ENCODE measurements at places on chromosomes 1 and 21. TPM values are rescaled to one million over a fixed set of nuclear protein-coding genes. Genes with fewer than 3 reads are reported as not detected.

- H3K4me3 ChIP-seq: no peak overlapping the region
- no peak for DNase-seq
- no peaks in the 10 kb centered on the region for H3K4me1 ChIP-seq
- no peaks in the 10 kb centered on the region for H3K27me3 ChIP-seq
- H3K27ac ChIP-seq: no peak overlapping the region
- no peaks in the 10 kb centered on the region for H3K36me3 ChIP-seq
Observed at GRCh38 chr1:222104694-222105392, 363.0 kb upstream of the DUSP10 start.

DNA sequence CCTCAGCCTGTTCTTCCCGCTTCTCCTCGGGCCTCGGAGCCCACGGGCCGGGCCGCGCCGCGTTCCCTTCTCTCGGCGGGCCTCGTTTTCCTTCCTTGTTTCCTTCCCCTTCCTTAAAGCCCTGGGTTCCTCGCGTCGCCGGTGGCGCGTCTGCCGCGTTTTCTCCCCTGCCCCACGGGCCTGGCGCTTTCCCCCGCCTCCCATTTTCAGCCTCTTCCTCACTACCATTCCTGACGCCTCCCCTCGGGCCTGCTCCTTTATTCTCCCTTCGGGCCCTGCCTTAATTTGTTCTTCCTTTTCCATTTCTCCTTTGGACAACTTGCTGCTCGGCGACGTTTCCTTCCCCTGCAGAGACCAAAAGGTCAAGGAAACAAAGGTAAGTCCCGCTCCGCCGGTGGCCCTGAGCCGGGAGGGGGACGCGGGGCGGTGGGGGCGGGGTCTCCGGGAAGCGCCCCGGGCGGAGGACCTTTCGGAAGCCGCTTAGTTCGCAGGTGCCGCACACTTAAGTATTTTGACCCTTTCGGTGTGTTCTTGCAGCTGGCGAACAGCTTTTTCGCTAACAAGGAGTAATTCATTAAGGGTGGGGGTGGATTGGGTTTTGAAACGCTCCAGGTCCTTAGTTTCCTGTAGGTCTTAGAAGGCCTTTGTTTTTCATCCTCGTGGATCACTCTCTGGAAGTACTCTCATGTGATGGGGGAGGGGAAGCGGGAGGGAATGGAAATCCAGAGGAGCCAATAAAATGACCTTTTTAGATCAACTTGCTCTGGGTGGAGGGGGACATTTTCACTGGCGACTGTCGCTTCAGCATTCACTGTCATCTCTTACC lies 780 bp downstream of the YTHDF2 start:
- peak; percentile 67 for DNase-seq
- H3K4me1 ChIP-seq: peaks cover 12% of the 10 kb centered on the region
- peaks cover 29% of the 10 kb centered on the region for H3K36me3 ChIP-seq
- no peaks in the 10 kb centered on the region for H3K27me3 ChIP-seq
- peak overlapping the region; percentile 96 for H3K27ac ChIP-seq

GRCh38 chr1:32939655-32940371 lies 24.8 kb downstream of the RNF19B start:
- no peak for DNase-seq
- no peak overlapping the region for H3K4me3 ChIP-seq
- peaks cover 5% of the 10 kb centered on the region for H3K4me1 ChIP-seq
- H3K36me3 ChIP-seq: peaks cover 25% of the 10 kb centered on the region
- H3K27ac ChIP-seq: no peak overlapping the region
- H3K27me3 ChIP-seq: no peaks in the 10 kb centered on the region

DNA sequence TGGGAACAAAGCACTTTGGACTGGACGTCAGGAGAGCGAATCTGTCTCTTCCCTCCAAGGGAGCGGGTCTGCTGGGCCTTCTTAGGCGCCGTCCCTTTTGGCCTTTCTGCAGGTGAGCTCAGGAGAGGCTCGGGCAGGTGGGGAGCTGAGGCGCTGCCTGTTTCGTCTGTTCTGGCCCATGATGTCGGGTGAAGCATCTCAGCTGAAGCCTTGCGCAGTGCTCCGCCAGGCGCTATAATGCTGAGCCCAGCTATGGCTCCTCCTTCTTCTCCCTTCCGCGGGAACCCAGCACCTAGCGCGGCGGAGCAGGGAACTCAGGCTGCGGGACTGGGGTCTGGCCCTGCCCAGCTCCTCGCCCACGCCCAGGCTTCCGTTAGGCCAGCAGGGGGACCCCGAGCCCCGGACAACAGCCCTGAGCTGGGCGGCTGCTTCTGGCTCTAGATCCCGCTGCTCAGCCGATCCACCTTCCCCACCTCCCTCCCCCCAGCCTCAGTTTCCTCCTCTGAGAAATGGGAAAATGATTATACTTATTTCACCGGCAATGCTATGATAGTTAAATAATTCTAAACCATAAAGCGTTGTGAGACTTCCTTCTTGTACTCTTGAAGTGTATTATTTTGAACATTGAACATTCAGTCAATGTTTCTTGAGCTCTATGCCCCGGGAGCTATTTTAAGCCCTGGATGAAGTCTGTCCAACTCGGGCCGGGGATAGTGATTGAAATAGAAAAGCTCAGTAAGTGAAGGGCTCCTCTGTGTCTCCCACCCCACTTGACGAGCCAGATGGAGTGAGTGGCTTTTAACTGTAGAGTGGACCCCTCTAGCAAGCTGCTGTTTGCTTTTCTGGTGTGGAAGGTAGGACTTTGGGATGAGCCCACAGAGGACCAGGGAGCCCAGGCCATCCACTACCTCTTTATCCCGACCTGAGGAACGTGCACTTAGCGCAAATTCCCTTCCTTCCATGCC lies 9.6 kb upstream of the ADORA1 start:
- H3K27ac ChIP-seq: no peak overlapping the region
- peak; percentile 70 for DNase-seq
- no peaks in the 10 kb centered on the region for H3K36me3 ChIP-seq
- H3K27me3 ChIP-seq: no peaks in the 10 kb centered on the region
- no peak overlapping the region for H3K4me3 ChIP-seq

DNA sequence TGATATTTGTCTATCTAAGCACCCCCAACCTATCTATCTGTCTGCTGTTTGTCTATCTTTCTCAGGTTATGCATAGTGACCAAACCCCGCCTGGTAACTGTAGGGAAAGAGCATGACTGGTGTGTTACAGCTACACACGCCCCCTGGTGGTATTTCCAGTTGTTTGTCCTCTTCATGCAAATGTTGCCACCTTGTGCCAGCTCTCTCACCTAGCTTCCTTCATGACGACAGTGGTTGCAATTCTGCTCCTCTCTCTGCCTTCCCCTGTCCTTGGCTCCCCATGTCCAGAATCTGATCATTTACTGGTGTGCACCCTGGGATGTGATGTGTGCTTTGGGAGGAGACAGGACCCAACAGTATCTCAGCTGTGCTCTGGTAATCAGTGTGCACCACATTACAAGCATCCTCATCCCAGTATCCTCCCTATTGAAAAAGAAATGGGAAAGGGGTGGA lies 8.1 kb upstream of the INKA2 start:
- peak; percentile 48 for DNase-seq
- H3K36me3 ChIP-seq: no peaks in the 10 kb centered on the region
- H3K4me1 ChIP-seq: no peaks in the 10 kb centered on the region

DNA sequence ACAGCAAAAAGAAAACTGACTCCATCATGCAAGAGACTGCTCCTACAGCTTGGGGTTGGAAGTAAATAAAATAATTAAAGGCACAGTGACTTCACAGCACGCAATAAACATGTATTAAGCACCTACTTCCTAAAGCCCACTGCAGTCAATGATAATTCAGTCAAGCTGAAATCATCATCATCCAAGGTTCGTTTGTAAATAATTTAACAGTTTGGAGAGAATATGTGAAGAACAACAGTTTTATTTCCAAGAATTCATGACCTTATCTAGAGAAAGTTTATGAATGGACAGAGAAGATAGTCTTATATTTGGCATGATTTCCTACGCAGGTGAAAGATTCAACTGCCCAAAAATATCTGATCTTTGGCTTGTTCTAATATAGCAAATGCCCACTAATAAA lies 86.8 kb downstream of the SMYD3 start:
- no peak overlapping the region for H3K27ac ChIP-seq
- no peak overlapping the region for H3K4me3 ChIP-seq
- no peaks in the 10 kb centered on the region for H3K27me3 ChIP-seq
- no peak for DNase-seq
- H3K4me1 ChIP-seq: no peaks in the 10 kb centered on the region
- H3K36me3 ChIP-seq: no peaks in the 10 kb centered on the region

DNA sequence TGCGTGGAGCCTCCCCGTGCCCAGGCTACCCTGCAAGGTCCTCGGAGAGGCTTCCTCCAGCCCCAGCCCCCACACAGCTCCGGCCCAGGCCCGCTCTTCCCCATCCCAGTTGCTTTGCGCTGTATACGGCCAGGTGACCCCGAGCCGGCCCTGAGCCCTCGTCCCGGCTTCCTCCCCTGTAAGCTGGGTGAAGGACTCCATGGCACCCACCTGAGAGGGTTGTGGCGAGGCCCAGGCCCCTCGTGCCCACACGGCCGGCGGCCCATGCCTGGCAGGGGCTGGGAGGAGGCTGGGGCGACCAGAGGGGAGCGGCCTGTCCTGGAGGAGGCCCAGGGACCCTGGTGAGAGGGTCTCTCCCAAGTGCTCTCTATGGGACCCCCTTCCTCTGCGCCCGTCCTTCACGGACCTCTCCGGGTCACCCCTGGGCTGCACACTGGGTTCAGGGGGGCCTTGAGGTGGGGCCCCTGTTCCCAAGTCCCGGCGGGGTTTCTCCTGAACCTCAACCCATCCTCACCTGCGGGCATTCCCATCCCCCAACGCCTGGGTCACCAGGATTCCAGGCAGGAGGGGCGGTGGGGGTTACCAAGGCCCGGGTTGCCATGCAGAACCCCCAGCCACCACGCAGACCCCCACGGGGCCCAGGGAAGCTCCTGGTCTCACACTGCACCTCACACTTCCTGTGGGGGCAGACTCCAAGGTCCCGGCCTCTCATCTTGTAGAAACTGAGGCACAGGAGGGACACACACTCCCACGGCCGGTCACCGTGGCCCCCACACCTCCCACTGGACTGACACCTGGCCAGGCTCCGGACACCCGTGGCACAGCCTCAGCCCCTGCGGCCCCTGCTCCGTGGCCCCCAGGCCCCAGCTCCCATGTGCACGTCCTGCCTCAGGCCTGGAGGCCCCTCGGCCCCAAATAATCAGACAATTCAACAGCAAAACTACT lies 25.2 kb downstream of the COL6A1 start:
- H3K4me3 ChIP-seq: no peak overlapping the region
- H3K36me3 ChIP-seq: no peaks in the 10 kb centered on the region
- no peak overlapping the region for H3K27ac ChIP-seq
- DNase-seq: peak; percentile 10

- no peaks in the 10 kb centered on the region for H3K27me3 ChIP-seq
- DNase-seq: no peak
- no peak overlapping the region for H3K4me3 ChIP-seq
- peak overlapping the region; percentile 83 for H3K27ac ChIP-seq
- H3K4me1 ChIP-seq: peaks cover 15% of the 10 kb centered on the region
Observed at GRCh38 chr1:27563341-27563590, 40.7 kb downstream of the AHDC1 start.

DNA sequence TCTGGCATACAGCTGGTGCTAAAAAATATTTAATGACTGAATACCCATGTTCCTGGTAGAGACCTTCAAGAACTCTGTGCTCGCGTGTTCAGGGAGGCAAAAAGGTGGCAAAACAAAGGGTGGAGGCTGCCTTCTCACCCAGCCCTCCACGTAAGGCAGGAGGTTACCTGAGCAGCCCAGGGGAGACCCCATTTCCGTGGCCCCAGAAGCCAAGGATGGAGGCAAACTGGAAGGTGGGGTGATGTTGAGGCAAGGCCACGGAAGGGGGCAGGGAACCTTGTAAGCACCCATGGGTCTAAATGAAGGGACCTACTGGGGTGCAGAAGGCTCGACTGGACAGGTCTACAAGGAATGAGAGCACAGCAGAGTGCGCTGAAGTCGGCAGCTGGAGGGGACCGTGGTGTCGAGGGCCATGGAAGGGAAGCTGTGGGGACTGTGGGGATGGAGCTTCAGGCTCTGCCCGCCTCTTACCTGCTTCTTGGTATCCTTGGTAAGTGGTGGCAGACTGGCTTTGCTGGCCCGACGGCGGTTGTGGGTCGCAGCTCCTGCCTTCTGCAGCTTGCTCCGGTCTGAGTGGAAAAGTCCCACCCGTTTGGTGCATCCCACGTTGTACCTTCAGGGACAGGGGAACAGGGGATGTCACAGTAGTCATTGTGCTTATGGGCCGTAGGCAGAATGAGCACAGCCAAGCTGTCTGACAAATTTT lies 8.9 kb upstream of the A3GALT2 start:
- H3K27ac ChIP-seq: no peak overlapping the region
- no peaks in the 10 kb centered on the region for H3K27me3 ChIP-seq
- H3K4me1 ChIP-seq: peaks cover under 1% of the 10 kb centered on the region
- DNase-seq: no peak
- H3K36me3 ChIP-seq: peaks cover 73% of the 10 kb centered on the region

- no peak overlapping the region for H3K27ac ChIP-seq
- H3K36me3 ChIP-seq: peaks cover 42% of the 10 kb centered on the region
- DNase-seq: no peak
- no peak overlapping the region for H3K4me3 ChIP-seq
- H3K4me1 ChIP-seq: no peaks in the 10 kb centered on the region
Observed at GRCh38 chr1:8871539-8871935, 6.9 kb downstream of the ENO1 start.

DNA sequence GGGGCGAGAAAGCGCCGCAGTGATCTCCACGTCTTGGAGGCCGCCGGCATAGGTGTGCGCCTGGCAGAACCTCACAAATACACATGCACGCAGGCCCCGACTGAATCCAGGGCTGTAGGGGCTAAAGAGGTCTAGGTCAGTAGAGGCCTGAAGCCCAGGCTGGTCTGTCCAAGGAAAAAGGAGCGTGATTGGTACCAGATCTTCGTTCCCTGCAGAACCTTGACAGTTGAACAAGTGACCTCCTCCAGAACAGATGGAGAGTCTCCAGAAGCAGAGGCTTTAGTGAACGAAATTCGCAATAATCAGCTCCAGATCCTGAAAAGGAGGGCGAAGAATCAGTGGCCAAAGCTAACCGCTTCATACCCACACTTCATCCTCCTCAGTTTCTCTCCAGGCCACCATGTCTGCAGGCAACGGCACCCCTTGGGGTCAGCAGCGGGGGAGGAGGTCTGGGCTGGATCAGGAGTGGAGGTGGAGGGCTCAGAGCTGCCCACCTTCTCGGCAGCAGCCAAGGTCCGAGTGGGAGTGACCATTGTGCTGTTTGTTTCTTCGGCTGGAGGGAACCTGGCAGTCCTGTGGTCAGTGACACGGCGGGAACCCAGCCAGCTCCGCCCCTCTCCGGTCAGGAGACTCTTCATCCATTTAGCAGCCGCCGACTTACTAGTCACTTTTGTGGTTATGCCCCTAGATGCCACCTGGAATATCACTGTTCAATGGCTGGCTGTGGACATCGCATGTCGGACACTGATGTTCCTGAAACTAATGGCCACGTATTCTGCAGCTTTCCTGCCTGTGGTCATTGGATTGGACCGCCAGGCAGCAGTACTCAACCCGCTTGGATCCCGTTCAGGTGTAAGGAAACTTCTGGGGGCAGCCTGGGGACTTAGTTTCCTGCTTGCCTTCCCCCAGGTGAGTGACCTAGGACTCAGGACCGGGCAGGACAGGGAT lies 749 bp upstream of the PEX11B start:
- peak; percentile 60 for DNase-seq
- peak overlapping the region; percentile 80 for H3K27ac ChIP-seq
- peak overlapping the region; percentile 63 for H3K4me3 ChIP-seq
- no peaks in the 10 kb centered on the region for H3K27me3 ChIP-seq

GRCh38 chr1:209883341-209883971 lies 54.6 kb upstream of the SYT14 start:
- H3K4me1 ChIP-seq: peaks cover 3% of the 10 kb centered on the region
- H3K27ac ChIP-seq: no peak overlapping the region
- H3K27me3 ChIP-seq: no peaks in the 10 kb centered on the region

Gene RHEX
- total RNA-seq: 0.57 TPM

Gene SMIM11
- 8.0 TPM for total RNA-seq

Gene KRTAP19-3
- total RNA-seq: not detected

Gene DCST1
- total RNA-seq: not detected

Gene ATP1A4
- 0.06 TPM for total RNA-seq

Gene CFH
- 80.7 TPM for total RNA-seq

Measured in lung (tissue), 17 donors.